ENCODE measurements at places on chromosomes 7 and 10.

GRCh38 chr10:112907893-112908292, 42.2 kb upstream of the TCF7L2 start:
- no peak for DNase-seq

DNA sequence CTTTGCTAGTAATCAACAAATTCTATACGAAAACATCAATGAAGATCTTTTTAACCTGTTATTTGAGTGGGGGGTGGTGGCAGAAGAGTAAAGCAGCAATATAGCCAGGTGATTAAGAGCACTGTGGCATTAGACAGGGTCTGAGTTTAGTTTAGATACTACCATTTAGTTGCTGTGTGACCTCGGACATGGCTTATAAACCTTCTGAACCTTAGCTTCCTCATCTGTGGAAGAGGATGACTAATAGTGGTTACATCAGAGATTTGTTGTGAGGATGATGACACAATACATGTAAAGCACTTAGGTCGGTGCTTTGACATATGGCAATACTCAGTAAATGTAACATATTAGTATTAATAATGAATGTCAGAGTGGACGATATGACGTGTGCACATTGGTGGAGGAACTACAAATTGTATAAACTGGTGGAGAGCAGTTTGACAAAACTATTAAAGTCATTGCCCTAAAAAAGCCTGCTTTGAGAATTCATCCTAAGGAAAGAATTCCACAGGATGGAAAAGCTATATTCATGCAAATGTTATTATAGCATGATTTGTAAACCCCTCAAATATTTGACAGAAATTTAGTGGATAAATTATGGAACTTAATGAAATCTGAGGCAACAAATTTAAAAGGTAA, 24.3 kb downstream of the SPAG6 start:
- DNase-seq: no peak

- no peak for DNase-seq
Observed at GRCh38 chr10:26969145-26969926, 108.6 kb upstream of the ABI1 start.

- no peak for DNase-seq
Observed at GRCh38 chr7:19327018-19327417, 181.8 kb upstream of the FERD3L start.

GRCh38 chr10:88121361-88121760, 257.9 kb downstream of the PTEN start:
- no peak for DNase-seq

DNA sequence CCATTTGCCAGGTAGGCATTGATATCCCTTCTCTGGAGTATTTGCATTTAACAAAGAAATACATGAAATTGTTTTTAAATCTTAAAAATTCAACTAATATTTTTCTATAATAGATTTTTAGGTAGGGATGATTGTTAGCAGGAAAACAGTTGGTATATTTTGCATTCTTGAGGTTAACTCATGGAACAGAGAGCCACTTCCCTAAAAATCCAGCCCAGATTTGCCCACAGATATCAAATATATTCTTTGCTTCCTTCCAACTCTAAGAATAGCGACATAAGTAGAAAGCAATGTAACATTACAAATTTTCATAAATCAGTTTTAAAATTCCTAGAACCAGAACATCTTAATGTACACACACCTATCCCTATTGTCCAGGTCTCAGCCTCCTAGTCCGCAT, 45.0 kb upstream of the ANLN start:
- DNase-seq: no peak

- no peak for DNase-seq
Observed at GRCh38 chr10:6871128-6871527, 291.1 kb upstream of the PRKCQ start.

- no peak for DNase-seq
Observed at GRCh38 chr10:97011397-97011796, 174.4 kb downstream of the SLIT1 start.

- DNase-seq: no peak
Observed at GRCh38 chr7:31874631-31875386, 187.8 kb downstream of the PPP1R17 start.

DNA sequence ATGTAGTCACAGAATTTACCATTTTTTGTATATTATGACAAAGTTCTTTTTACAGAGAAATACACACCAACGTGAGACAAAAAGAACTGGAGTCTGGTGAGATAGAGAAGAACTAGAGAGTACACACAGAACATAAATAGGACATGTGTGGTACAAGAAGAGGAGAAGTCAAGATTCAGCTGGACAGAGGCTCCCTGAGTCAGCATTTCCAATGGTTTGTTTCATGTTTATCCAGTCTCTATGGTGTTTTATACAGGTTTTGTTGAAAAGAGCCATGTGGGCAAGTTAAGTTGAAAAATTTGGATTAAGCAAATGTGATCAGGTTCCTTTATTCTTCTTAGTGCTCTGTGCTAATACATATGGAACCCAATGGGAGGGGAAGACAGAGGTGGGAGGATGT, 105.5 kb upstream of the AKR1E2 start:
- no peak for DNase-seq

DNA sequence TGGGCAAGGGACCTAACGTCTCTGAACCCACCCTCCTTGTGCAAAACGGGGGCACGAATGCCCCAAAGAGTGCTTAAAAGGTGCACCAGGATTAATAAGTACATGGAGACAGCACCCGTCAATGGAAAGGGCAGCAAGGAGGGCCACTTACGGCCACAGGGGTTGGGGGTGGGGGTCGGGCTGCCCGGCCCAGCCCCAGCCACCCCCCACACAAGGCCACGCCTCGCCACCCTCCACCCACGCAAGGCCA, 213.4 kb downstream of the MAD1L1 start:
- no peak for DNase-seq

GRCh38 chr10:23611308-23612029, 172.6 kb downstream of the OTUD1 start:
- DNase-seq: no peak

DNA sequence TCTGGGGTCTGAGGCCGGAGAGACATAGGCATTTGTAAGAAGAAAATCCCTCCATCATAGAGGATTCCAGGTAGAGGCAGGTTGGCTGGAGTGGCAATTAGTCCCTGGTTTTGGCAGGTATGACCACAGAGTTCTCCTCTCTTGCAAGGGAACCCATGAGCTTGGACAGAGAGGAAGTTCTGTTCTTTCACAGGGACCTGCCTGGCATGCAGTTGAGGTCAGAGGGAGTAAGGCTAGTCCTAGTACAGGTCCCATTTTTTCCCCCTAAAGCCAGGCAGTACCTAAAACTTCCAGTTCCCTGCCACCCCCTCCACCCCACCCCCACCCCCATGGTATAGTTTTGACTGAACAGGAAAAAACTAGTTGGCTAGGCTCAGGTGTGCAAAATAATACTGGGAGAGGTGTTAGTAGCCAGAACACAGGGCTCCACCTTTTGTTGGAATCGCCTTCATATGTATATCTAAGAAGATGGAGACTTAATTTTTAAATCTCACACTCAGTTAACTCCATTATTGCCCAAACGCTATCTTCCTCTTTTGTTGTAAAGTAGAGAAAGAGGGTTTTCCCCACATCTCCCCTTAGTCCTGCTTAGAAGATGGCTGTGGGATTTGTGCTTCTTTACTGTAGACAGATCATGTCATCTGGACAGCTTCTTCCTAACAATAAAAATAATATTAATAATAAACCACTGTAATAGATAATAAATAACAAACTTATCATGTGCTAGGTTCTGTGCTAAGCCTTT, 188.1 kb downstream of the TCF7L2 start:
- DNase-seq: no peak

GRCh38 chr10:86500846-86501245, 20.7 kb downstream of the WAPL start:
- DNase-seq: no peak

GRCh38 chr10:104299031-104299904, 30.3 kb downstream of the GSTO2 start:
- DNase-seq: no peak

DNA sequence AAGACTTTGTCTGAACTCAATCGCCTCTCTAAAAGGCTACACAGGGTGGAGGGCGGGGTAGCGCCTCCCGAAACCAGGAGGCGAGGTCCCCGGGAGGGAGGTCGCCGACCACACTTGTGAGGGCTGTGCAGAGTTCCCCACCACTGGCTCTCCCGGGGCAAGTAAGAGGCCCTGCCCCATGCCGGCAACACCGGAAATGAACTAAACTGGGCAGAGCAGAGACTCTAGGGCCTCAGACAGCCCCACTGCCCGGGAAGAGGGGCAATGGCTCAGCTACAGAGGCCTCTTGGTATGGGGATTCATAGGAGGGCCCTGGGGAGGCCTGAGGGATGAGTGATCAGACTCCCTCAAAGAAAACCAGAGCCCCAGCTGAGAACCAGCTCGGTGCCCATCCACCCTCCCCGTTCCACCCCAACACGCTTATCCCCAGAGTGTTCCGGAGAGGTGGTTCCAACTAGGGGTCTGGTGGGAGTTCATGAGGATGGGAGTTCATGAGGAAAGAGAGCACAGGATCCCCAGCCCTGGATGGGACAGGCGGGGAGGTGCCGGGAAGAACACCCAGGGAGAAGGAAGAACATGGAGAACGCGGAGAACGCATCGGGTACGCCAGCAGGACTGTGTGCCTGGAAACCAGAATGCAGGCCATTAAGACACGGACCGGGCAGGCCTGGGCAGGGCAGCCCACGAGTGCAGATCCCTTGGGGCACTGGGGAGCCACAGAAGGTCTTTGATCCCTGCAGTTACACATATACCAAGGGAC, 89.4 kb upstream of the MYL10 start:
- no peak for DNase-seq

DNA sequence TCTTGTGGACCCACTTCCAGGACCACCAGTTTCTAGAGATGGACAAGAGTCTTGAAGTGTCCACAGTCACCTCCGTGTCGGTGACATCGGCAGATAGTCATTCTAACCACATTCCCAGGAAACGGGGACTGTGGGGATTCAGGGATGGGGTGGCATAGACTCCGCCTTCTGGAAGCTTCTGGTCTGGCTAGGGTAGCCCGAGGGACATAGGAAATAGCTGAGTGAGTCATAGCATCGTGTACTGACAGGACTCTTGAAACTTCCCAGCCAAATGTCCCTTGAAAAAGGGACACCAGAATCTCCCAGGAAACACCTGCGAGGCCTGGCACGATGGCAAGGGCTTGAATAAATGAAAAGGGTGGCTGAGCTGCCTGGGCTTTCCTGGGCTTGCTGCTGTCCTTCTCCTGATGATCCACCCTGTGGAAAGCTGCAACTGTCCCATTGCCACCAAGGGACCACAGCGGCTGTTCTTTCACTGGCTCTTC, 84.1 kb upstream of the LRRC4 start:
- no peak for DNase-seq

DNA sequence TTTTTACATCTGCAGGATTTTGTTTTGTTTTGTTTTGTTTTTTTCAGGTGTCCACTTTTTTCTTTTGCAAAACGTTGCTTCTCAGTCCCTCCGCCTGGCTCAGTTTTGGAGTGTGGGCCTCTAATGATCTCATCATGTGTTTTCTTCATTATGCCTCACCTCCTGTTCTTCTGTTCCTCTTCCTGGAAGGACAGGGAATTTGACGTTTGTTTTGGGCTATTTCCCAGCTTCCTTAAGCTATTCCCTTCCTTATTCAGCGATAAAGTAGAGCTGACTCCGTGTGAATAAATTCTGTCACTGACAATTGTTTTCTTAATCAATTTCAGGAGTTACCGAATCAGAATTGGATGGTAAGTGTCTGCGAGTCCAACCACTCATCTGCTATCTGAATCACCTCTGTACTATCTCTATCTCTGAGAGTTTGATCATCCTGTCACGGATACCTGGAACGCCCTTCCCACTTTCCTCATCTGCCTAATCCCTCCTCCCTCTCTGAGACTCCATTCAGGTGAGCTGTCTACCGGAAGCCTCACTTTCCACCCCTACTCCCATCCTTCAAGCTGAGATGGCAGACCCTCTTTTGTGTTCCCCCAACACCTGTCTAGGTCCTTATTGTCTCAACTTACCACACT, 218.4 kb downstream of the GATA3 start:
- no peak for DNase-seq

- no peak for DNase-seq
Observed at GRCh38 chr10:79378647-79379511, 31.6 kb downstream of the PPIF start.

DNA sequence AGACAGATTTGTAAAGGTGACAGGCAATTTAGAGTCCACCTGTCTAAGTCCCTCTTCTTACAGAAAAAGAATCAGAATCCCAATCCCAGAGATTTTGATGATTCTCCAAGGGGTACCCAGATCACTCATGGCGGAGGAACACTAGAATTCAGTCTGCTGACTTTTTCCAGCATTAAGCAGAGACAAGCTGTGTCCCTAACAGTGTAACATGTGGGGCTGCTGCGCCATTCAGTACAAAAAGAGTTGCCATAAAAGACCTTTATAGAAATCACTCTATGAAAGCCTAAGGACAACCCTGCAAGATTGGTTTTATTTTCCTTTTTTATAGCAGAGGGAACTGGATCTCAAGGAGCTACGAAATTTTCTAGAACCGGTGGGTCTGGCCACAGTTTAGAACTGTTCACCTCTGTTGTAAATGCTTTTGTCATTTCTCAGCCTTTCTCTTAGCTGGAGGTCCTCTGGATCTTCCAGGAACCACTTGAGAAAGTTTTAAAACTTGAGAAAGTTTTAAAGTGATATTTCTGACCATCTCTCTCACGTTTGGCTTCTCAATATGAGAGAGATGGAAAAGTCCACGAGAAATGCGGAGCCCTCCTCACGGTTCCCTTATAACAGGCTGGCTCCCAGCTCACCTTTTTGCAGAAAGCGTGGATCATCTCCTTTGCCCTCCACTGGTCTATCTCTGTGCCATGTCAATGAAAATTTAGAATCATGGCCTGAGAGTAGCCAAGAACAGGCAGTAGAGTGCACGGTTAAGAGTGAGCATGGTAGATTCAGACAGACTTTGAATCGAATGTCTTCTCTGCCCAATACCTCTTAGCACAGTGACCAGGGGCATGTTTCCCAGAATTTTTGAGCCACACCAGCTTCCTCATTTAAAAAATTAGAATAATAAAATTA, 826 bp downstream of the GIMAP7 start:
- no peak for DNase-seq

GRCh38 chr10:89367529-89367928, 10.3 kb upstream of the IFIT1B start:
- DNase-seq: no peak

DNA sequence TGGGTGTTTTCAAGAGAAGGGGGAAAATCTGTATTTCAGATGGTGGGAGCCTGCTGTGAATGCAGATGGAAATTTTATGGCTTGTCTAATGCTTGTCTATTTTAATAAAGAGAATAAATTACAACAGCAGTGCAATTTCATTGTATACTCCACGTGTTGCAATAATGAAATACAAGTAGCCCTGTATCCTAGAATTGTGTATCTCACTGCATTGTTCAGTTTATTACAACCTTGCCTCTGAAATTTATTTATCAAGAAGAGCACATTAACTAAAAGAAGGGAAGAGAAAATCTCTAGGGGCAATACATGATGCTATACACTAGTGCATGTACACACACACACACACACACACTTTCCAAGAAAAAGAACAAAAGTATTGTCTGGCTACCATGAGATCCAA, 21.8 kb downstream of the ANK3 start:
- DNase-seq: no peak

DNA sequence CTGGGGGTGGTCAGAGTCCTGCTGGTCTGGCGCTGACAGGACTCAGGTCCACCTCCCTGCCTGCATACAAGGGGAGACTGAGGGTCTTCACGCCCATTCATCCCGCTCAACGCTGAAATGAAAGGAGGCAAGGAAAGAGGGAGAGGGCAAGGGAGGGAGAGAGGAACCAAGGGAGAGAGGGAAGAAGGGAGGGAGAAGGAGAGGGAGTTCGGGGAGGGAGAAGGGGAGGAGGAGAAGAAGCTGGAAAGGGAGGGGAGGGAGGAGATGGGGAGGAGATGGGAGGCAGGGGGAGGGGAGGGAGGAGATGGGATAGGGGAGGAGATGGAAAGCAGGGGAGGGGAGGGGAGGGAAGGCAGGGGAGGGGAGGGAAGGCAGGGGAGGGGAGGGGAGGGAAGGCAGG, 69.4 kb upstream of the INPP5A start:
- no peak for DNase-seq

All from activated CD4-positive, alpha-beta T cell treated with anti-CD3 and anti-CD28 coated beads for 4 hours (primary cell).